HCT116 (cell line): ENCODE measurements at places on chromosomes 4 and X.

DNA sequence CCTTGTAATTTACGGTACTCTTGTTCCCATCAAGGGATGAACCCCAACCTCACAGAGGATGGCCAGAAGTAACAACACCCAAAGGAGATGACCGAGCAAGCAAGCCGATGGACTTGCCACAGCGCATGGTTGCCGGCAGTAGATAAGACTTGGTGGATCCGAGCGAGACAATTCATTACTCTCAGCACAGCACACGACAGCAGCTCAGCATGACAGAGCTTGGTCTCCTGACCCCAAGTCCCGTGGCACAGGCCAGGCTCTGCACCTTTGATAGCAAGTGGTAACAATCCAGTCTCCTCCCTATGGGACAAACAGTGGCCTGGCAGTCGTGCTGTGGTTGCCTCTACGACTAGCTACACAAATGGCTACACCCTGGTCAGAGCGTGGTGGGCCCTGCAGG, 26.3 kb downstream of the RWDD4 start:
- DNase-seq: no peak

GRCh38 chrX:117969782-117970181, 146.8 kb downstream of the KLHL13 start:
- DNase-seq: no peak

GRCh38 chr4:59247032-59247431, 1953.1 kb upstream of the ADGRL3 start:
- DNase-seq: no peak

DNA sequence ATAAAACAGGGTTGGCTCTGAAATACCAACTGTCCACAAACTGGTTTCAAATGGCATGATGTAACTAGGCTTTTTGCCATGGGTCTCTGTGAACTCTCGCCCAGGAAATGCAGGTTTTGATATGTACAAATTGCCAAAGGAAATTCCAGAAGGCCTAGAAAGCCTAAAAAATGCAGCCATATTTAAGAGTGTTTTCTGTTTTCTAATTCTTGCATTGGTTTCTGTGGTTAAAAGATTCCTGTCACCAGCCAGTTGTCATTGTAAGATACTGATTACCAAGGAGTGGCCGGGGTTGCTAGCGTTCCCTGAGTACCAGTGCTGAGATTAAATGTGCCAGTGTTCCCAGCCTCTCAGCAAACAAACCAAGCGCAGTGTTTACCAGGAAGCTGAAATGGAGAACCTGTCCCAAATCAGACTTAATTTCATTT, 53.9 kb upstream of the SORBS2 start:
- DNase-seq: no peak

DNA sequence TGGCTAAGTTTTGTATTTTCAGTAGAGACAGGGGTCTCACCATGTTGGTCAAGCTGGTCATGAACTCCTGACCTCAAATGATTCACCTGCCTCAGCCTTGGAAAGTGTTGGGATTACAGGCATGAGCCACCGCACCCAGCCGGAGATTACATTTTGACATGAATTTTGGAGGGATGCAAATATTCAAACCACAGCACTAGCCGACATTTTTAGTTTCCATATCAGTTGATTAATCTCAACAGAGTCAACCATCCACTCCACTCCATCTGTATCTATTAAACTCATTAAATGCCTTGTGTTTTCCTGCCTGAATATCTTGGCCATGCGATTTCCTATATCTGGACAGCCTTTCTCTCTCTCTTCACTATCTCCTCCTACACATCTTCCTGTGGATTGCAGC, 64.1 kb upstream of the PDGFRA start:
- no peak for DNase-seq

GRCh38 chr4:55503169-55503568, 43.5 kb downstream of the CLOCK start:
- DNase-seq: peak; percentile 38
